Stimulated activated CD8-positive, alpha-beta memory T cell treated with anti-CD3 and anti-CD28 coated beads, Interleukin-15, amount 100 ng/mL, for 24 hours (primary cell): ENCODE measurements at places on chromosomes 1 and 21.

GRCh38 chr1:115306146-115306545 lies 31.9 kb downstream of the NGF start:
- DNase-seq, result no peak

GRCh38 chr1:189764391-189765320 lies 713.0 kb downstream of the BRINP3 start:
- no peak for DNase-seq

DNA sequence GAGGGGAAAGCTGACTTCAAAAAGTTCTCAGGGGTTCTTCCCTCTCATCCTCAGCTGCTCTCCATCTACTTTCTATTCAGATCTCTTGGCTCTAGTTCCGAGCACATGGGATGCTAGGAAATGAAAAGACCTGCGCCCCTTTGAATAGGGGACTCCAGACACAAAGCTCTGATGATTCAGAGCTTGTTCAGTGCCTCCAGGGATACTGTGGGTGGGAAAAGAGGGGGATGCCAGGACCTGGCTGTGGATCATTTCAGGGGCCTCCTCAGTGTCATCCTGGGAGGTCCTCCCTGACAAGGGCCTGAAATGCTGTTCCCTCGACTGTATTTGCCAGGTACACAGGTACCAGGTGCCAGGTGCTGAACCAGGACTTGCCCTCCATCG lies 943 bp upstream of the KIAA0040 start:
- DNase-seq, result no peak

DNA sequence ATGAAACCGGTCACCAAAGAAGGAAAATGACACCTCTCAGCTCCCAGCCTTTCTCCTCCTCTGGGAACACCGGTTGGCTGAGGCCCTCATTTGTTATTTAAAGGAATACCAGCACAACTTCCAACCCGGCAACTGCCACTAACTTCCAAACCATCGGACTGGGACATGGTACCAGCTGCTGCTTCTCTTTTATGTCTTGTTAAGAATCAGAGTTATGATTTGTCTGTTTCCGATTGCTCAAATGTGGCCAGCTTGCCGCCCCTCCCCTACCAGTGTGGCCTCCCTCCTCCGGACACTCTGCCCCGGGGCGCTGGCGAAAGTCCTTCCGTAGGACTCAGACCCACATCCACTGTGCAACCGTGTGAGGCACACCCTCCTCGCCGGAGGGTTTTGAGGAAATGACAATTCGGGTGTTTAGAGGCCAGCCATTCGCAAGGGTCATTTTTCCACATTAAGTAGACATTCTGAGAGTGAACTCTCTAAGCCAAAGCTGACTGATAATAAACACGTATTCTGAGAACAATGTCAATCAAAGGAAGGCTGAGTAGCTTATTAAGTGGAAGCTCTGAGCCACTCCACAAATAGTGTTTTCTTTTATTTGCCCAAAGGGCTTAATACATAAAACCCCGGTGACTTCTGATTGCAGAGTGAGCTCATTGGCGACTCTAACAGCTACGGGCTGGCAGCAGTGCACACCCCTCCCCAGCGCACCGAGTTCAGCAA lies 5.5 kb downstream of the RIPK4 start:
- no peak for DNase-seq

GRCh38 chr1:182764029-182764727 lies 25.4 kb upstream of the NPL start:
- no peak for DNase-seq

DNA sequence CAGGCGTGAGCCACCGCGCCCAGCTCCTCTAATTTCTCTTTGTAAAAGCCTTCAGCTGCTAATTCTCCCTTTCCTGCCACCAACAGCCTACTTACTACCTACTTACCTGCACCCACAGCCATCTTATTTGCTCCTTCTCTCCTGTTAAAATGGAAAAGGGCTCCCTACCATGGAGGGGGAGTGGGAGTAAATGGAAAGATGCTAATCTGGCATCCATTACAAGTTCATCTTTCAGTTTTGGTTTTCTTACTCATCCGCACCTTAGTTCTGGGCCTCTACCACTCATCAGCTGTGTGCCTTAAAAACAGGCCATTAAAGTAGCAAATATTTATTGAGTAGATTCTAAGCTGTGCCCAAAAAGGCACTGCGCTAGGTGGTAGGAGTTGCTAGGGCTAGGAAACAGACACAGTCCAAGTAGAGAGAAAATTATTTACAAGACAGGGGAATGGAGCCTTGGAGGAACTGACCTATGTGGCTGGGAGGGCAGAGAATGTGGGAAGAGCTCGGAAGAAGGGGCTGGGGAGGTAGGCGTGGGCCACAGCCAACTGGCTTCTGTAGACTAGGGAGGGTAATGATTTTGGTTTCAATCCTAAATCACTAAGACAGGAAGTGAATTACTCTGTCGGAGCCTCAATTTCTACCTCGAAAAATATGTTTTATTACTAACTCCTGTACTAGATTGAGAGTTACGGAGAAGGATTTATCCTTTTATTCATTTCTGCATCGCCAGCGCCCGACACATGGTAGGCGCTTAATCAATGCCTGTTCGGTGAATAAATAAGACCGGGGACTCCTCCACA lies 685 bp upstream of the DDI2 start:
- DNase-seq, result no peak

GRCh38 chr1:36097693-36098585 lies 9.2 kb downstream of the ADPRS start:
- no peak for DNase-seq

DNA sequence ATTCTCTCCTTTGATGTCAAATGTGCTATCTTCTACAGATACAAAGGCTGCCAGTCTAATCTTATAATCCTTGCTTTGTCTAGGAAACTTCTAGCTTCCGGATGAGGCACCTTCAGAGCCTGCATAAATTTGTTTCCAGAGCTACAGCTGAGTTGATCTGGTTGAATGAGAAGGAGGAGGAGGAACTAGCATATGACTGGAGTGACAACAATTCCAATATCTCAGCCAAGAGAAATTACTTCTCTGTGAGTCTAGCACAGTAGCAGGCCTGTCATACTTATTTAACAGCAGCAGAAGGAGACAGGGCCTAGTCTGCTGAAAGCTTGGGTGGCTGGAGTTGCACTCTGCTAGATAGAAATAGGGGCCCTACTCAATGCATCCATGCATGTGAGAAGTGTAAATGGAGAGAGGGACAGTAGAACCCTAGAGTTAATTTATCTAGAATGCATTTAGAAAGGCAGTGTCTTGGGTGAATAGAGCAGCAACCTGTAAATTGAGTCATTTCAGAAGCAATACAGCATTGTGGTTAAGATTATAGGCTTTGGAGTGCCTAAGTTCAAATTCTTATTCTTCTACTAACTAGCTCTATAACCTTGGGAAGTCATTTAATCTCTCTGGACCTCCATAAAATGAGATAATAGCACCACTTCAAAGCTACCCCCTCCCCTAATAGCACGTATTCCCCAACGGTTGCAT lies 89.0 kb downstream of the MACF1 start:
- no peak for DNase-seq

DNA sequence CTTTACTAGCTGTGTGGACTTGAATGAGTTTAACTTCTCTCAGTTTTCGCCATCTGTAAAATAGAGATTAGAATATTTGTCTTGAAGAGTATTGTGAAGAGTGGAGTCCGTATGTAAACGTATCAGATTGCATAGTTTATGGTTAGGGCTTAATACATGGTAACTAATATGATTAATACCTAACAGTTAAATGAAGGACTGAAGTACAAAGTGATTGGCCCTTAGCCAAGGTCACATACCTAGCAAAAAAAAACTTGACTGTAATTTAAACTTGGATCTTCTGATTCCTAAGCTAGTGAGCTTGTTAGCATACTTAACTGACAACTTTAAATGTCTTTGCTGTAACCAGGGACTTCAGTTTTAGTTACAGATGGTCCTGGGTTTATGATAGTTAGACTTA lies 1.9 kb downstream of the GIPC2 start:
- no peak for DNase-seq

DNA sequence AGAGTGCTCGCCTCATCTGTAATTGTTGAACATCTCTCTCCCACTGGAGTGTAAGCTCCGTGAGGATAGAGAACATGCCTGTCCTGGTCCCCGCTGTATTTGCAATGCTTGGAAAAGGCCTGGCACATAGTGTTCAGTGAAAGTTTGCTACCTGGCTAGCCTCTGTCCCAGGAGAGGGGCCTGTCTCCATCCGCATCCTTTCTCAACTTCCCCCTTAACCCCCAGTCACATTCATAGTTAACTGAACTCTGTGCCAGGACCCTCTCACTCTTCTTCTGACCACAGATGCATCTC lies 15.2 kb downstream of the SPOCD1 start:
- no peak for DNase-seq
